Central memory CD4-positive, alpha-beta T cell (primary cell): ENCODE measurements at places on chromosomes 1 and 21.

DNA sequence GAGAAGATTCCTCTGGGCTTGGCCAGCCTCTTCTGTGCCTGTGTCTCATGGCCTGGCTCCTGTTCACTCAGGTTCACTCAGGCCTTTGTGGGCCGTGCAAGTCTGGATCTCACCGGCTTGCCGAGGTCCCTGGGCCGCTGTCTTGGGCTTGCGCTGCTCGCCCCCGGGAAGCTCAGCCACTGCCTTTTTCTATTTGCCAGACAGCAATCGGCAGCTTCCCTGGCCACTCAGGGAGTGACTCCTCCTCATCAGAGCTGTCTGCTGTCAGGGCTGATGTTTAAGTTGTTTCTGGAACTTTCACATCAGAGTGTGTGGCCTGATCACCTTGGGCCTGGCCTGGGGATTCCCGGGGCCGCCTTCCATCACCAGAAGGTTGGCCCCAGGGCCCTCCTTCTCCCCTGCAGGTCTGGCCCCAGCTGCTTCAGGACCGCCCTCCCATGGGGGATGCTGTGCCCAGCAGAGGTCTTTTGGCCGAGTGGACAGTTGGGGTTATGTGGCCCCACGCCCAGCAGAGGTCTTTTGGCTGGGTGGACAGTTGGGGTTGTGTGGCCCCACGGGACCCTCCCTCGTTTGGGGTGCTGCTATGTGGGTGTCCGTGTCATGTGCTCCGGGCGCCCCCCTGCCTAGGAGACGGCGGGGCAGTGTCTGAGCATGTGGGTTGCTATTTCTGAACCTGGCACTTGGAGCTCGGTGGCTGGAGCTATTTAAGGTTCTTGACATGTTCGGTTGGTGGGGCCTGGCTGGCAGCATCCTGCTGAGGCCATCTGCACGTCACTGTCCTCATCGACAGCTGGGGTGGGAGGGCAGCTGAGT lies 12.5 kb downstream of the SLX9 start:
- DNase-seq: no peak

DNA sequence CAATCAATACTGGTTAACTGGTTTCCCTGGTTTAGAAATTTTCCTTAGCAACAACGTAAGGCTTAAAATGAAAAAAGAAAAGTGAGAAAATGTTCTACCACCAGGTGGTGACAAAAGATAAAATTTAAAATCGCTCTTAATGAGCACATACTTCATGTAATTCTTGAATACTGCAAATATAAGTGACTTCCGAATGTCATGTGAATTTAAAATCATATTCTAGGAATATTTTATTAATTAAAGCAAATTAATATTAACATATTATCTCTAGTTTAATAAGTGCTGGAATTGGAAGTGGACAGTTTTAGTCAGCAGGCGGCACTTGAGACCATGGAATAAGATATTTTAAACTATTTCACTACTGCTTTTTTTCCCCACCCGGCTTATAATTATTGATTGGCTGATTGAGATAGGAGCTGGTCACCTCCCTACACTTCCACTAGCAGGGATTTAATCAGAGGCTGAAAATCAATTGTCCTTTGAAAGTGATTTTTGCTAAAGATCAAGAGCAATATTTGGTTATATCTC lies 5.0 kb upstream of the ADAMTS1 start:
- no peak for DNase-seq

DNA sequence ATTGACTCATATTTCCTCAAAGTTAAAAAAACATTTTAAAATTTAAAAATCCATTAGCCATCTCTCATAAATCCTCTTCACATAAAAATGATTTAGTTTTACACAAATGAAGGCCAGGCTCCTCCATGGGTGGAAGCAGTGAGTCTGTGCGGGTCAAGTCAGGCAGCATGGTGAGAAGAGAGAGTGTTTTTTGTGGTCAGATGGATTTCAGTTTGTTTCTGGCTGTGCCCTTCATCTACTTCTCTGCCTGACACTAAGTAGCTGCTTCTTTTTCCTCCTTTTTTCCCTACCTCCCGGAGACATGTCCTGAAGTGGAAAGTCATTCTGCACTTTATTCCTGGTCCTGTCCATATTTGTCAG lies 10.3 kb downstream of the PLA2G4A start:
- DNase-seq: no peak

DNA sequence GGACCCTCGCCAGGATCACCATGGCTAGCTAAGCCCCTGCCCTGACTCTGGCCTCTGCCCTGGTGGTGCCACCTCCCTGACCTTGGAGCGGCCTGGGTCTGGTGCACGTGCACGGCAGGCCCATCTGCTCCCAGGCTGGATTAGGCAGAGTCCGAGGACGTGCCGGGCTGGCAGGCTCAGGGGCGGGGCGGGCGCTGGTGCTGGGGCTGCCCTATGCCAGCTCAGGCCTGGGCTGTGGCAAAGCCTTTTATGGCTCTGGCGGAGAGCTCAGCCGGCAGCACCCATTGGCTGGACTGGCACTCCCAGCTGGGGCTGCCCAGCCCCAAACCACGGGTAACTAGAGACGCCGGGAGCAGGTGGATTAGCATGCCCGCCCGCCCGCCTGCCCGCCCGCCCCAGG lies 17.1 kb upstream of the EDN2 start:
- no peak for DNase-seq

- DNase-seq: no peak
These were observed 49.1 kb upstream of the IFNLR1 start for GRCh38 chr1:24235921-24236788.

GRCh38 chr1:54986025-54986424 lies 5.6 kb downstream of the TMEM61 start:
- no peak for DNase-seq

DNA sequence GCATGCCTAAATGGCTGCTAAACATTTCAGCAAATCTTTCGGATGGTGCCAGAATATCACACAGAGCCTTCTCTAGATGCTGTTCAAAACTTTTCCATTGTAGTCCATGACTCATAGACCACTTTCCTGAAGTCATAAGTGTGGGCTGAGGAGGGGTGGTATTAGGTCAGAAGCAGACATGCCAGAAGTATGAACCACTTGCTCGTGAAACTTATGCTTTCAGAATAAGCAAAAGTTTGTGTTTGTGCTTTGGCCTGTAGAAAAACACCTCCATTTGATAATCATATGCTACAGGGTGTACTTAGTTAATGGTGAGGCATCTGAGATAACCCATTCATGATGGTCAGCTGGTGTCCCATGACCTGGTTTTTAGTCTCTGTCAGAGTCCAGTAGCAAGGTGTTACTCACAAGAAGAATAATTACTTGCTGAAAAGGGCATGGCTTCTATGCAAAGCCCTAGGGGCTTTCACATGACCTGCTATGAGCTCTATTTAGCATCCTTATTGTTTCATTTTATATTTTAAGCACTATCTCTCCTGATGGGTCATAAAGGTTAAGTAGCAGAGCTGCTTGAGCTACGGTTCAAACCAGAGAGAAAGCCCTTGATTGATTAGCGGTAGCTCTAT lies 183.1 kb upstream of the IVNS1ABP start:
- DNase-seq: no peak

GRCh38 chr1:149942207-149942606 lies 5.5 kb upstream of the MTMR11 start:
- no peak for DNase-seq

DNA sequence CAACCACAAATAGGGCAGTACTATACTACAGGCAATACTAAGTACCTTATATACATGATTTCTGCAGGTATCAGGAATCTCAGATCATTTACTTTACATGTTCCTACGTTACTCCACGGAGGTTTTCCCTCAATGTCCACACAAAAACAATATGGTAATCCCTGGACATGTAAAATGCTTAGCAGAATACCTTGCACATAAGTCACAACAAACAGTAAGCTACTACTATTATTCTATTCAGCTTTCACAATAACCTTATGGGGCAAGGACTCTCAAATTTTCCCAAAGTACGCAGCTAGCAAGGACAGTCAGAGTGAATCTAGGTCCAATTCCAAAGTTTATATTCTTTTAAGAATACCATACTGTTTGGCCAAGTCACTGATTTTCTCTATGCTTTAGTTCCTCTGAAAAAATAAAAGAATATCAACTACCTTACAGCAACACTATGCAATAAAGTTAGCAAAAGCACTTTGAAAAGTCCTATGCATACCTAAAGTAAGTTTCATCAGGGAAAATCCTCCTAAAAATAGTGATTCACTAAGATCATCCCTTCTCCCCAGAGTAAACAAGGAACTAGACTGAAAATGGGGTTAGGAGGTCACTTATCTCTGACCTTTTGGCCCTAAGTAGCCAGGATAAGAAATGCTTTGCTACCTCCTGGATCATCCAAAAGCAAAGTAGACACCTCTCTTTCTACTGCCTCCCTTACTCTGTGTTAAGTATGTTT lies 67.4 kb downstream of the LUZP1 start:
- no peak for DNase-seq

- no peak for DNase-seq
These were observed 12.4 kb downstream of the PLPP3 start for GRCh38 chr1:56566994-56567393.

- no peak for DNase-seq
These were observed 45.9 kb downstream of the SLC45A1 start for GRCh38 chr1:8363767-8364301.

DNA sequence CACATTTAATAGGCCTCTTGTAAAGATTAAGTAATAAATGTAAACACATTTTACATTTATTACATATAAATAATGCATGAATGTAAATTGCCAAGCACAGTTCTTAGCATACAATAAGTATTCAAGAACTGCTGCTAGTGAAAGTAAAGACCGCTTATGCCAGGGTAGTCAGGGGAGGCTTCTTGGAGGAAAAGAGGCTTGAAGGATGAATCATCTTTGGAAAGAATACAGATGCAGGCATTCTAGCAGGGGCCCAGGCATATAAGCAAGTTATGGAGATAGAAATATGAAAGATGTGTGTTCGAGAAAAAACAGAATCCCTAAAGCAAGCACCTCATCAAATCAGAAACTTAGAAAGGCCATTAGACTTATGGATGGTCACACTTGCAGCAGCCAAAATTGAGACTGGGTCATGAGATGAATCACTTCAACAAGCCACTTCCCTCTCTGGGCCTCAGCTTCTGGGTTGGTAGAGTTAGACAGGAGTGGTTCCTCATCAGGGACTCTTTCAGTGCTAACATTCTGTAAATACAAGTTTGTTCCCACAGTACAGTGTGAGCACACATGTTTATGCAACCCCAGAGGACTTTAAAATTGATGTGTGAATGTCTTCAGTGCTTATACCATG lies 79.8 kb upstream of the ROR1 start:
- DNase-seq: no peak

- DNase-seq: peak; percentile 47
These were observed 10.6 kb downstream of the FCMR start for GRCh38 chr1:206911064-206911663.

DNA sequence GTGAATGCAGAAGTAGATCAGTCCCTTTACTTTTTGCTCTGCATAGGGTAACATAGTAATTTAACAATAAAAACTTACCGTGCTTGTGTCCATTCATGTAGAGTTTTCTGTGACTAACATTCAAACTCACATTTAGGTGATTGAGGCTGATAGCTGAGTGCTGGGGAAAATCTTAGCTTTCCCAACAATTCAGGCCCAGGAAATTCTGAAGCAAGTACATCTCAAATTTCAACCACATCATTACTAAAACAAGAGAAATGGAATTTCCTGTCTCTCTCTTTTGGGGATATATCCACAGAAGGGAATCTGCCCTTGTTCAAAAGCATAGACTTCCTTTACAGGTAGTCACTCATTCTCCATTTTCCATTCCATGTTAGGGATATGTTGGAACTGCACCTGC lies 33.1 kb upstream of the C1orf146 start:
- no peak for DNase-seq

- peak; percentile 63 for DNase-seq
These were observed 19.9 kb upstream of the PPP1R15B start for GRCh38 chr1:204431310-204432184.

GRCh38 chr1:67724928-67725560 lies 40.0 kb downstream of the GADD45A start:
- DNase-seq: no peak

- no peak for DNase-seq
These were observed 49.8 kb upstream of the PAX7 start for GRCh38 chr1:18580691-18581419.

GRCh38 chr1:26784886-26785285 lies 2.9 kb upstream of the PIGV start:
- DNase-seq: no peak
